ENCODE measurements at places on chromosomes 2 and 18.

- no peak for DNase-seq
Measured at GRCh38 chr2:231387904-231388724, 7.4 kb upstream of the B3GNT7 start.

DNA sequence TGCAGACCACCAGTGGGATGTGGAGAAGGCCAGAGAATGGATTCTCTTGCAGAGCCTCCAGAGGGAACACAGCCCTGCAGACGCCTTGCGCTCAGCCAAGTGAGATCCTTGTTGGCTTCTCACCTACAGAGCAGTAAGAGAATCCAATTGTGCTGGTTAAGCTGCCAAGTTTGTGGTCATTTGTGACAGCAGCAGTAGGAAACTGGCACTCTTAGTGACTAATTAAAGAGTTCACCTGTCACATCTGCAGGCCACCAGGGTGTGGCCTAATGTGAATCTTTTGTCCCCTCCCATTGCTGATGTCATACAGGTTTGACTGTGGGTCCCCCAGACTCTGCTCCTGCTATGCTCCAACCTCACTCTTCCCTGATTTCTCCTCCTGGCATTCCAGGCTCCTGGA is 235.9 kb downstream of the TFCP2L1 start:
- DNase-seq, result no peak

DNA sequence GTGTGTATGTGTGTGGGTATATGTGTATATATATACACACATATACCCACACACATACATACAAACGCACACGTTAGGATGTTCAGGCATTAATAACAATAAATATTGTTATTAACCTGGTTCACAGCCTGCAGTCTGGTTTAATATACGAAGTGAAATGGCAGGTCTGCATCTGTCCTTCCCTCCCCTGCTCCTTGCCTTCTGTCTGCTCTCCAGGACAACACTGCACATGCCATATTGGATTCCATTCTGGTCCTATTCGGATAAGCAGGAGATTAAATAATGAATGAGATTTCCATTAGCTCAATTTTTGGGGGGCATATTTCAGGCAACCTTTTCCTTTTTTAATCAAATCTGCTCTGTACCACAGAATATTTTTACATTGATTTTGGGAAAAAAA is 158.0 kb downstream of the CELF4 start:
- DNase-seq, result no peak

- no peak for DNase-seq
Measured at GRCh38 chr2:198004921-198005829, 200.8 kb downstream of the PLCL1 start.

- no peak for DNase-seq
Measured at GRCh38 chr2:42168459-42169099, 574 bp upstream of the EML4 start.

- DNase-seq, result no peak
Measured at GRCh38 chr2:120220756-120221155, 2.4 kb downstream of the TMEM185B start.

GRCh38 chr2:88673363-88673762 is 18.1 kb upstream of the RPIA start:
- DNase-seq, result no peak

DNA sequence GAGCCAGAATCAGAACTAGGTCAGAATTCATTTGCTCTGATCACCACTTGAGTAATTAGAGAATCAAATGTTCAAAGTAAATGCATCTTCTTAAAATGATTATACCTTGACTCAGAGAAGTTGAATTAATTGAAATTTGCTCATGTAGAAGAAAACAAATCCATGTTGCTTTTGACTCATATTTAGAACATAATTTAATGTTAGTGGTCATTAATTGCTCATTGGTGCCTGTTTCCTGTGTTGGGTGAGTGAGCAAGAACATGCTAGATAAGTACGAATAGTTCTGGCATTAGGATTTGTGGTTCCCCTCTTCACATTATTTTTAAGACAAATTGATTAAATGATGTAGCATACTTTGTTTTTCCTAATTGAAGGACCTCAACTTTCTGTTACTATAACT is 19.0 kb downstream of the ACVR2A start:
- DNase-seq, result no peak

- no peak for DNase-seq
Measured at GRCh38 chr18:75208836-75209128, 157 bp downstream of the PTGR3 start.

DNA sequence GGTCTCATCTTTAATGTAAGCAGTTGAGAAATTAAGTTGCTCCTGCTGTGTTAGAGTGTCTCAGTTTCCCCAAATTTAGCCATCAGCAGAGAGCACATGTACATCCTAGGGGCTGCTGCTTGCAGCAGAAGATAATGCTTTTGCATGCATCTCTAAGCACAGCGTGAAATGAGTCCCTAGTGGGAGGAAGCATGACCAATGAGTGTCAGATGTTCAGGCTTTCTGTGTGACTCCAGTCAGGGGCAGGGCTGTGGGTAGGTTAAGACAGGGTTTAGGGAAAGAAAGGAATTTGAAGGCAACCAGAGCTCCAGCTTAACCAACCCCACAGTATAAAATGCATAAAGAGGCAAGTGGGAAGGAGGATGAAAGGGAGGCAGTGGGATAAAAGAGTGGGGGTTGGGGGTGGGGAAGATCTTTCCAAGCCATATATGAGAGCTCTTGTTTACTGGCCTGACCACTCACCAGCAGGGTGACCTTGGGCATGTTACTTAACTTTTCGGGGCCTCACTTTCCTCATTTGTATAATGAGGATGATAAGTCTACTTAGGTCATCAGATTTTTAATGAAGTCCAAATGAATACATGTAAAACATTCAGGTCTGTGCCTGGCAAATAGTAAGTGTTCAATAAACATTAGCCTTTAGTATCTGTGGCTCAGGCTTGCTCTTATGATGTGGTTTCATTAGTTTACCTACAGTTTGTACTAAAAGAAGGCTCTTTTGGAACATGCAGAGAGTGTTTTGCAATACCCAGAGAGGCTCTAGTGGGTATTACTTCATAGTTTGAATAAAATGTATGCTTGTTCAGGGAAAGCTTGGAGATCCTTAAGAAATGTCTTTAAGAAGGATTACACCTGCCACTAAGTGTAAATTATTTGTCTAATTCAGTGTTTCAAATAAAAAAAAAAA is 42.7 kb upstream of the PELI1 start:
- DNase-seq, result no peak

- DNase-seq, result no peak
Measured at GRCh38 chr18:65822826-65823225, 72.0 kb downstream of the CDH7 start.
